ENCODE measurements at places on chromosomes 7 and 10. TPM values are rescaled to one million over a fixed set of nuclear protein-coding genes. Genes with fewer than 3 reads are reported as not detected.

TMEM213 gene
- total RNA-seq = not detected

IGFBP1 gene
- total RNA-seq = not detected

EBLN1 gene
- total RNA-seq = not detected

C10orf53 gene
- total RNA-seq = not detected

GPR146 gene
- 5.6 TPM for total RNA-seq

CABCOCO1 gene
- not detected for total RNA-seq

DNA sequence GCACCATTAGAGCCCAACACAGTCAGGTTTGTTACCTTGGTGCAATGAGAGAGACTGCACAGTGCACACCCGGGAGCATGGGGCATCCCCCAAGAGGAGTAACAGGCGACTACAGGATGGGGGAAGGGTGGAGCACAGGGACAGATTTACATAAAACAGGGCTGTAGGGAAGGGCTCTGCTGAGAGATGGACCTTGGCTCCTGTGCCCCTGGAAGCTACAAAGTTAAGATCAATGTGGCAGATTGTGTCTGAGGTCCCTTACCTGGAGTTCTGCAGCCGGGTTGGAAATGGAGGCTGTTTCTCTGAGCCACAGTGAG lies 13.7 kb upstream of the SLC18A3 start:
- no peak for DNase-seq

GRCh38 chr7:26937939-26938623 lies 73.7 kb upstream of the SKAP2 start:
- no peak for DNase-seq

GRCh38 chr10:51487576-51487975 lies 211.8 kb downstream of the CSTF2T start:
- DNase-seq = no peak

GRCh38 chr7:47666164-47666862 lies 84.4 kb upstream of the TNS3 start:
- DNase-seq = no peak

GRCh38 chr7:83796760-83797159 lies 147.8 kb upstream of the SEMA3E start:
- DNase-seq = no peak

- DNase-seq = no peak
Observed at GRCh38 chr7:154996756-154997155, 6.2 kb downstream of the PAXIP1 start.

DNA sequence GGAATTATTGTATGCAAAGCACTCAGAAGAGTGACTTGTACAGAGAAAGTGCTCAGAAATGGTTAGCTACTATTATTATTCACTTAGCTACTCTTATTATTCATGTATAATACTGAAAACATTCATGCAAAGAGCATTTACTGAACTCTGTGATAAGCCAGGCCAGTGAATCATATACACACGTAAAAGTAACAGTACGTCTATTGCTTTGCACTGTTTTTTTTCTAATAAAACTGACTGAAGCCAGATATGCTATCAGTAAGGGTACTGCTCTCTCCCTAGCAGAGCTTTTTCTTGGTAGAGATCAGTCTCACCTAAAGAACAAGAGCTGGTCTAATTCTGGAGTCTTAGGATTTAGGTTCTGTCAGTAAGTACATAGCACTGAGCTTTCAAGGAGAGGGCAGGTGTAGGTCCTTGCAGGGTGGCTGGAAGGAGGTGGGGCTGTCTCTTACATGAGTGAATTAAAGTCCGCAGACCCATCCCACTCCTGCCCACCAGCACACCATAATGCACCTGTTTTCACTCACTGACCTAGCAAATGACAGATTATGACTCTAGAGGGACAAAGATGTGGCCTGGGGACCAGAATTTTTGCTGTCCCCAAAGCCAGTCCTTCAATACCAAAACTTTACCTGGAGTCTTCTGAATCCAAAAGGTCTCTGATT lies 145.9 kb downstream of the ARID5B start:
- DNase-seq = peak; percentile 35

DNA sequence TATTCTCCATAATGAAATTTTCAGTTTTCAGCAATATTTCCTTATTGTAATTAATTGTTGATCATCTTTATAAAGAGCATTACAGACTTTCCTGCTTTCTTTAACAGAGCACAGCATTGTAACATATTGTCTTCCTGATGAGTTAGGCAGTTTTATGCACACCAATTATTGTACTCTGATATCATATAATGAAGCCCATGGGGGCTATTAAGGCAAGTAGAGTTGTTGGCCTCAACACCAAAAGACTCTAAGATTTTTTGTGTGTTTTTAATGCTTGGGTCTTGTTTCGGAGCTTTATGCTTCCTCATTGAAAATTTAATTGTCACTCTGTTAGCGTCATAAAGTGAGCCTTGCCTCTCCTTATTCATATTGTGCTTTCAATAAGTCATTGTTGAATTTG lies 49.2 kb upstream of the ARID5B start:
- DNase-seq = no peak

DNA sequence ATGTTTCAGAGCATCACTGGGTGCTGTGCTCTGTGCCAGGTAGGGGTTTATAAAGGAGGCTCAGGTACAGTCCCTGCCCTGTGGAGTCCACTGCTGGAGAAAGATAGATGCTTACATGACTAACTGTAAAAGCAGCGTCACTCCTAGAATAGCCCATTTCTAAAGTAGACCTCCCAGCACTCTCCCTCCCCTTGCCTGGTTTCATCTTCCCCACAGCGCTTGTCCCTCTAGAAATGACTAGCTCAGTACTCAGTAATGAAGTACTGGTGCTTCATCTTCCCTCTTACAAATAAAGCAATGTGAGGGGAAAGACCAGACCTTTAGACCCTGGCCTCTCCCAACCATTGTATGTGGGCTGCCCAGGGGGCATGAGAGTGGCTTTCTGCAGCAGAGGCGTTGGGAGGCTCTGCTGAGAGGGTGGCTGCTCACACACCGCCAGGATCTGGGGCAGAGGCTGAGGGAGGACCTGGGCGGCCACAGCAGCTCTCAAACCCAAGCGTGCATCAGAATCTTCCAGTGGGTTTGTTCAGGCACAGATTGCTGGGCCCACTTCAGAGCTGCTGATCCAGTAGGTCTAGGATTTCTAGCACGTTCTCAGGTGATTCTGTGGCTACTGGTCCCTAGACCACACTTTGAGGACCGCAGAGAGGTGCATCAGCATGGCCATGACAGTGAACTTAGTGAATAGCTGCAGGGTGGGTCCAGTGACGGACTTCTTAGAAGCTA lies 110.3 kb upstream of the ANLN start:
- no peak for DNase-seq

DNA sequence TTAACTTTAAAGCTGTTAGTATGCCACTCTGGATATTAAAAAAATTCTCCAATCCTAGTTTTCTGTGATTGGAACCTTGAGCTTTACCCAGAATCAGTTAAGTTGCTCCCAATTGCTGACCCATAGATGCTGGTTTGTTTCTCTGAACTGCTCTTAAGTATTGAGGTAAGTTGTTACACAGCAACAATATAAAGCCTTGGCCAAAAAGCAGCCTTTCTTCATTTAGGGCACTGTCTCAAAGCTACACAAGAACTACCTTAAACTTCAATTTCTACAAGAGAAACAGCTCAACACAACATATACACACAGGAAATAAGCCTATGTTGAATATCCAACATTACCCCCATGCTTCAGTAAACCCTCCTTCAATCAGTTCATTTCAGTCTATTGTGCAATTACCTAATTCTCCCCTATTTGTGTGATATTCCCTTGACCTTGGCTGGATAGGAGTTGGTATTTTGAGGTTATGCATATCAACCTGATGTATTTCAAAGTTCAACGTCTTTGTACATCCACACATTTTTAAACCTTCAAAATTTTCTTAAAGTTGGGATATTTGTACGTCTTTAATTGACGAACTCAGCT lies 11.5 kb downstream of the HNRNPA2B1 start:
- no peak for DNase-seq
